ENCODE measurements at places on chromosomes 5 and 9.

DNA sequence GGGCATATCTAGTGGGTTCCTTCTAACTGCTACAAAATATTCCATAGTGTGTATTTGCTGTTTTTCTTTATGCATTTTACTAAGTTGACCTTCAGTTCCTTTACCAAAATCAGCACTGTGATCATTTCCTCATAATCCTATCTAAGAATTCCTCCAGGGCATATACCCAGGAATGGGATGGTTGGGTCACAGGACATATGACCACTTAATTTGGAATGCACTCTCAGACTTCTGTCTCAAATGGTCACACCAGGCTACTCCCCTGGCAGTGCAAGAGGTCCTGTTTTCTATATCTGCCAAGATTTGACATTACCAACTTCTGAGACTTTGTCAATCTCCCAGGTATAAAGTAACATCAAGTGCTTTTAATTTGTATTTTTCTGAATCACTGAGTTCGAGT, 63.9 kb downstream of the ADAMTS12 start:
- no peak for DNase-seq

DNA sequence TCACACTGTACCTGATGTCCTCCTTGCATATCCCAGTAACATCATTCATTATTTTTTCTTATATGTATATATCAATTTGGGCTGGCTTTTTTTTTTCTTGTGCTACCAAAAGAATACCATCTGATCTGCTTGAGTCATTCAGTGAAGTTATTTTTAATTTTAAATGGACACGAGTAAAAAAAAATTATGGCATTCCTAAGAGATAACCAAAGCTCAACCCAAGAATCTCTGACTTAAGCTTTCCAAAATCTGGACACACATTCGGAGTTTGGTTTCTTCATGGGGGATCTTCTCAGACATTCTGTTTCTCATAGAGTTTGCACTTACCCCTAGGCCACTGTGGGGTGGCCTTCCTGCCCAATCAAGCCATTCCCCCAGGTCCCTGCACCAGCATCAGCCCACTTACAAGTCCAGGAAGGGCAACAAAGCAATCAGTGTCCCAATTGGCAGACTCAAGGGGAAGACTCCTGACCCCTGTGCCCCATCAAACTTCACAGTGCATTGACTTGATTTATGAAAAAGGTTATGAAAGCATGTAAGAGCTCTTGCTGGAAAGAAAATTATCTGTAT, 49.2 kb upstream of the SPDL1 start:
- DNase-seq = no peak

- no peak for DNase-seq
Observed at GRCh38 chr9:84711936-84712335, 42.4 kb downstream of the NTRK2 start.

- no peak for DNase-seq
Observed at GRCh38 chr9:70030156-70030555, 13.5 kb upstream of the MAMDC2 start.

- no peak for DNase-seq
Observed at GRCh38 chr9:28970241-28970654, 1397.0 kb upstream of the C9orf72 start.

Data from stimulated activated CD4-positive, alpha-beta T cell treated with anti-CD3 and anti-CD28 coated beads, Interleukin-1b, Interleukin-23, amount 100 ng/mL, for 1 hour (primary cell).